Activated CD4-positive, alpha-beta T cell treated with anti-CD3 and anti-CD28 coated beads for 36 hours (primary cell): ENCODE measurements at places on chromosomes 12 and 14. TPM values are rescaled to one million over a fixed set of nuclear protein-coding genes. Genes with fewer than 3 reads are reported as not detected.

E2F7 gene
- 7.8 TPM for total RNA-seq

NRXN3 gene
- not detected for total RNA-seq

MDGA2 gene
- not detected for total RNA-seq

STXBP6 gene
- total RNA-seq: not detected

BIN2 gene
- 39.9 TPM for total RNA-seq

HOXC9 gene
- total RNA-seq: not detected

RBP5 gene
- not detected for total RNA-seq

ACSM4 gene
- not detected for total RNA-seq

ADAMTS20 gene
- total RNA-seq: not detected

OAS2 gene
- 278 TPM for total RNA-seq

LHX5 gene
- total RNA-seq: not detected
